Effector CD4-positive, alpha-beta T cell (primary cell): ENCODE measurements at places on chromosomes 2 and 18.

DNA sequence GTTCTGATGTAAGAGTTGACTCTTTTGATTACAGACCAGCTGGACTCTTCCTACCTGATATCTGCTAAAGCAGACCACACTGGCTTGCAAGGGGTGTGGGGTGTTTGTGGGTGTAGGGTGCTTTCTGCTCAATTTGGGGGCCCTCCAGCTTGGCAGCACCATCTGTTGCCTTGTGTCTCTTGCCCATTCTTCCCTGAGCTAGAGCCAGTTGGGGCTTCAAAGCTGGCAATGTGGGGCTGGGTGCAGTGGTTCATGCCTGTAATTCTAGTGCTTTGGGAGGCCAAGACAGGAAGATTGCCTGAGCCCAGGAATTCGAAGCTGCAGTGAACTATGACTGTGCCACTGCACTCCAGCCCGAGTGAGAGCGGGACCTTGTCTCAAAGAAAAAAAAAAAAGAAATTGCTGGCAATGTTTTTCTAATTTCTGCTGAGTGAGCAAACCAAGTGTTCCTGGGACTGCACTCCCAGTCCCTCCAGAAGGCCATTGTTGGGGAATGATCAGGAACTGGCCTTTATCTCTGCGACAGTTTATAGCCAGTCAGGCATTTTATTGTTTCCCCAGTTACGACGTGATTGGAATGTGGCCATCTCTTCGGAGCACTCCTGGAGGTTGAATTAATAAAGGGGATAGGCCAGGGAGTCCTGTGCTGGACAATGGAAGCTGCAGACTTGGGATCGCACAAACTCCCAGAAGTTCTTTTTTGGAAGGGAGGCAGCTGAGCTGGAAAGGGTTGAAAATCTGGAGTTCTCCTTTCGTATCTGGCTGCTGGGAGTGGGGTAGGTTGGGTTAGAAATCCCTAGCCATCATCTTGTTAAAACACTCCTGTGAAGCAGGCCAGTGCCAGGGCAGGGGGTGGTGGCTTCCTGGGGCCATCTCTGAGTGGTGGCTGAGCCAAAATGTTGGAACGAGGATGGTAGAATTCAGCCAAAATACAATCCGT lies 57.2 kb downstream of the LIPG start:
- DNase-seq = no peak

GRCh38 chr2:186641807-186642321 lies 52.0 kb upstream of the FAM171B start:
- DNase-seq = peak; percentile 9

DNA sequence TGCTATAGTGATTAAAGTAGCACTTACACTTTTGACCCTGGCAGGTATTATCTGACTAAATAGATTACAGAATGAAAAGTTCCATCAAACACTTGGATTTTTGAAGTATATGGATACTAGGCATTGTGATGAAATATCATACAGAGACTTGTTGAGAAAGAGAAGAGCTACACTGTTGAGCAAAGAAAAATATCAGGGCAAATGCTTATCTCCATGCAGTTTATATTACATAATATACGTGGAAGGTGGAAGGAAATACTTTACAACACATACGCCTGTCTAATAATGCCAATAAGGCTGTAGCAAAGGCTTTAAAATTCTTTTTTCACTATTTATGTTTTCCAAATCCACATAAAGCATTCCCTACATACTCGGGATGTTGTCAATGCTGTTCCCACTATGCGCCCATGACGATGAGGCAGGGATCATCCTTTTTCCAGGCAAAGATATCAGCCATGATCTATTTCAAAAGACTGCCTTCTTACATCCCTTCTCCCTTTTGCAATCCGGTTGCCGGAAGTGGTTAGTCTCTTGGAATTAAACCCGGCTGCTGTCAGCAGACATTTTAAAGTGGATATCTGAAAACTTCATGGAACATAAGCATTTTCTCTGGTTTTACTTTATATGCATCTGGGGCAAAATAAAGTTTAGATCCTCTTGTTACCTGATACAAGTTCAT lies 92.6 kb upstream of the ITGA4 start:
- DNase-seq = no peak

DNA sequence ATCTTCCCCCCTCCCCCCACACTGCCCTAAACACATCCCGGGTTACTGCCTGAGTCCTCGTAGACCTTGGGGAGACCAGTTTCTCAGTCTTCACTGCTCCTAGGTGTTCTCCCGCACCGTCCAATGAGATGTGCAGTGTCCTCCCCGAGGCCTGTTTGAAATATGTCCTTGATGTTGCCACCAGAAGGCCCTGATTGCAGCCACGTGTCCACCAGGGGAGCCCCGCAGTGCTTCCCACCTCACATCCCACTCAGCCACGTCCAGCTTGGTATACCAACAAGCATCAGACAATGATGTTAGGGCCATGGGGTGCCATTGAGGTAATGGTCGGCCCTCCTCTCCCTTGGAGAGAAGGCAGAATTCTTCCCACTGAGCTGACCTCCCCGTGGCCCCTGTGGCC lies 38.7 kb downstream of the TCF7L1 start:
- no peak for DNase-seq

DNA sequence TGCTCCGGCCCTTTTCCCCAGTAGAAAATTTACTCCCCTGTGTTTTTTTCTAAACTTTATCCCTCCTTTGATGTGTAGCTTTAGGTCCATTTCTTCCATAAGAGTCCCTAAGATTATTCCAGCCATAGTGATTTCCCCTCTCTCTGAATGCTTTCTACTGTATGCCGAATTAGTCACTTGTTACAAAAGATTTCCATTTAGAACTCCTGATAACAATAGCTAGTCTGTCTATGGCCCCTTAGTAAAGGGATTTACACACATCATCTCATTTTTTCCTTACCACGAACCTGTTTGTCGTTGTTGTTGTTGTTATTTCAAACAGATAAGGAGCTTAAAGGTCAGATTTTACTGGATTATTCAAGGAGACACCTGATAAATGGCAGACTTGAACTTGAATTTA lies 256.1 kb downstream of the PAX3 start:
- no peak for DNase-seq

- no peak for DNase-seq
Observed at GRCh38 chr2:37414470-37414949, 70.1 kb downstream of the QPCT start.

- DNase-seq = no peak
Observed at GRCh38 chr2:183214680-183215079, 90.4 kb downstream of the NUP35 start.

DNA sequence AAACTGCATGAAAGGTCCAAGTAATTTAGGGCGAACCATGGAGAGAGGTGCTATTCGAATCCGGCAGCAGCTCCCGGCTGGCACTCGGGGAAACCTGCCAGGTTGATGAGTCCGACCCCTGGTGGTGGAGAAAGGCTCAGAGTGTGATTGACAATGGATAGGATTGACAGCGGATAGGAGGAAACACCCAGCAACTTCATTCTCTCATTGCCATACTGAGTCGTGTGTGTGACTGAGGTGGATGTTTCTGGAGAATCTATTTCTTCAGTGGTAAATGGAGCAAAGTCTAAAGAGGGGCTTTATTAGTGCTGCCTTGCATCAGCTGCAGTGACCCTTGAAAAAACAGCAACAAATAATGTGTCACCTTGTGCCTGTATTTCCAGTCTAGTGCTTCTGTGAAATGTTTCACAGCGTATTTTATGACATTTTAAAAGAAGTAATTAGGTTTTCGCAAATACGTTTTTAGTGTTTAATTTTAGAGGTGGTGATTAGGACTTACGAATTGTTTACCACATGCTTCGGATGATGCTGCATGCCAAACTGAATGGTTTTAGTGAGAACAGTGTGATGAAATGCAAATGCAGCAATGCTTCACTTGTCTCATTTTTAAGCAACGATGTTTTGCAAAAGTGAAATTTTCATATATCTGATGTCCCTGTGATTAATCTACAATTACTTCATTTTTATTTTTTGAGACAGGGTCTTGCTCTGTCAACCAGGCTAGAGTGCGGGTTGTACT lies 102.0 kb downstream of the DCDC2C start:
- DNase-seq = no peak

GRCh38 chr18:3392467-3392855 lies 57.5 kb upstream of the TGIF1 start:
- DNase-seq = no peak

DNA sequence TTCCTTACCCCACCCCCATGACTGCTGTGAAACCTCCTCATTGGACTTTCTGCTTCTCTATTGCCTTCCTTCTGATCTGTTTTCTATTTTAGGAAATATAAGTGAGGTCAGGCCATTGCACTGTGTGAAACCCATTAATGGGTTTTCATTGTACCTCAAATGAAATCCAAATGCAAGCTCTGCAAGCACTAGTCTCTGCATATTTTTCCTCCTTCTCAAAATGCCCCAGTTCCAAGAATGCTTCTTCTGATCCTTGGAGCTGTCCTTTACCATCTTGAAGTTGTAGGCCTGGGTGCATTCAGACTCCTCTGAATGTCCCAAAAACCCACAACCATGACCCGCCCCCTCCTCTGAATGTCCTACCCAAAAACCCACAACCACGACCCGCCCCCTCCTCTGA lies 8.2 kb downstream of the IL1A start:
- DNase-seq = no peak

DNA sequence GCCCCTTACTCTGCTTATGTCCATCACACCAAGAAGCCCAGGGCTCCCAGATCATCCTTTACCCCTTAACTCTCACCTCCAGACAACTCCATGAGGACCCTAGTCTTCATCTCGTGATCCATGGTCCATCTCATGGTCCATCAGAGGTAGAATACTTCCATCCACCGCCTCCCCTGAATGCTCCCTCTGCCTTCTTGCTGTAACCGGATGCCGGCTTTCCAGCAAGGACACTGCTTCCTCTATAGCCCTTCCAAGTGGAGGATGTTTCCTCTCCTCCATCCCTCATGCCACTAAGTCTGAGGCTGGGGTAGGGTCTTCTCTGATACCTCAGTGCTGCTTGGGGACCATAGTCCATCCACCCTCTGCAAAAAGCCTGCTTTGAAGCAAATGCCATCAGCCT lies 118.6 kb upstream of the SIX2 start:
- no peak for DNase-seq

DNA sequence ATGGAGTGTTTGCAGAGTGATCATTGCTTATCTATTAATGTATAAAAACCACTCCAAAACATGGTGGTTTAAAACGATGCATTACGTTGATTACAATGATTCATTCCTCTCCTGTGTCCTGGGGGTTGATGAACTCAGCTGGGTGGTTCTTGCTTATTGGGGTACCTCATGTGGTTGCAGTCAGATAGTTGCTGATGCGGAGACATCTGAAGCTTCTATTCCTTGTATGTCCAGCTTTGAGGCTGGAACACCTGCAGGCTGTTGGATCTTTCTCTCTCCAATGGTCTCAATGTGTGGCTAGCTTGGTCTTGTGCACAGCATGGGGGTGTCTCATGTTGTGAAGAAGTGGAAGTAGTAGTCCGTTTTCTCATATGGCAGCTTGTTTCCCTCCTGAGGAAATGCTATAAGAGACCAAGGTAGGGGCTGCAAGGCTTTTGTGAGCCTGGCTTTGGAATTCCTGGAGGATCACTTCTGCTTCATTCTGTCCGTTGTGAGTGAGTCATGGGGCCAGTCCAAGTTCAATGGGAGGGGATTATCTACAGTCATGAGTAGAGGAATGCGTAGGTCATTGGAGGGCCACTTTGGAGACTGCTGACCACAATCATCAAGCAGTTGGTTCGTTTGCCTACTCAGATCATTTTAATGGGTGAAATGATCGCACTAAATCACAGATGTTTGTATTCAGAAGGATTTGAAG lies 601.0 kb downstream of the SLC4A3 start:
- DNase-seq = no peak

- DNase-seq = no peak
Observed at GRCh38 chr18:41624460-41624859, 330.6 kb upstream of the PIK3C3 start.

- no peak for DNase-seq
Observed at GRCh38 chr2:15941871-15942710, 1.7 kb downstream of the MYCN start.

DNA sequence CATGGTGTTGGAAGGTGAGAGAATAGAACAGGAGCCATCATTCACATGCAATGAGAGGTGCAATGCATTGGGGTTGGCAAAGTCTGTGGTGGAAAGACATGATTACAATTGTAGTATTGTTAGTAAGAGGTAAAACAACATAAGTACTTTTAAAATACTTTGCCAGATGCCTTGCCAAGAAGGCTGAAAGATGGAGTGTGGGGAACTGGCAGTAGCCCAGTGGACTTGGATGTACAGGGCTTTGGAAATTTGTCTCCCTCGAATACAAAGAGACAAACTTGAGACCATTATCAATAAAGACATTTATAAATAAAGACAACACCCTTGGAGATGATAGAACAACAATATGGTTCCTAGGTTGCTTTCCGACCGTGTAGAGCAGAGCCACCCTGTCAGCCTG lies 62.0 kb downstream of the MDH1 start:
- no peak for DNase-seq

- no peak for DNase-seq
Observed at GRCh38 chr2:186862869-186863709, 14.1 kb upstream of the ZSWIM2 start.
